OCI-M1 (cell line): ENCODE measurements at places on chromosomes 3 and 15.

- peak; percentile 95 for DNase-seq
Measured at GRCh38 chr15:96327155-96327741, 3.3 kb upstream of the NR2F2 start.

- no peak for DNase-seq
Measured at GRCh38 chr3:64667138-64667537, 20.7 kb downstream of the ADAMTS9 start.

DNA sequence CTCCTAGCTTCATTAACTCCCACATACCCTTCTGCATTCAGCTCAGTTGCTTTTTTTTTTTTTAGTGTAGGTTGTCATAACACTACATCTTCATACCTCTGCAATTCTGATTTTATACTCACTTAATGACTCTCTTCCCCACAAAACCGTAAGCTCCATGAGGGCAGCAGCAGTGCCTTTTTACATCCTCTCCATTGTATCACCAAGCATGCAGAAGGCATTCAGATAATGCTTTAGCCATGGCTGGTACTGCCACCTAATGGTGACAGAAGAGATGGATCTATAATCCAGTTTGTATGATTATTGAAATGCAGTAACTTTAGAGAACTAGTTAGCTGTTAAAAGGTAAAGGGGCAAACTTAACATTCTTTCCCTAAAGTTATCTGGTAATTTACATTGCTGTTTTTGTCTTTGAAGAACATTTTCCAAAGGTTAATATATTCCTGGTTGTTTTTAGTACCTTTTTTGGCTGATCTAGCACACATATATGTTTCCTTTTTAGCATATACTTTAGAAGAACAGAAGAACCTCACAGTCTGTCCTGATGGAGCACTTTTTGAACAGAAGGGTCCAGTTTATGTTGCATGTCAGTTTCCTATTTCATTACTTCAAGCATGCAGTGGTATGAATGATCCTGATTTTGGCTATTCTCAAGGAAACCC lies 36.8 kb downstream of the ATP1B3 start:
- peak; percentile 84 for DNase-seq

GRCh38 chr3:95154766-95155165 lies 1091.9 kb downstream of the NSUN3 start:
- DNase-seq = peak; percentile 13

DNA sequence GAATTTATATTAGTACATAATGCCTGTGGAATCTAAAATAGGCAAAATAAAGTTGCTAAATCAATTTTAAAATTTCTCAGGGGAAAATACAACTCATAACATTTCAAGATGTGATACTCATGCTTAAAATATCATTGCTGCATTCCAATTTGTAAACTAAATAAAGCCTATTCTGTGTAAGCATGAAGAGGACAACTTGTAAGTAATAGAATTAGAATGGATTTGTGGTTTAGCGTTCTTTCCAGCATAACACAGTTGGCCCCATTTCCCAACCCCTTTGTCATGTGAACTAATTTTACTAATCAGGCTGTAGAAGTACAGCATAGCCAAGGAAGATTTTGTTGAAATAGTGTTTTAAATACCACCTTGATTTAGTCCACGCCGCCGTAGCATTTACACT lies 437.2 kb downstream of the SI start:
- DNase-seq = no peak
